Activated CD8-positive, alpha-beta memory T cell treated with anti-CD3 and anti-CD28 coated beads for 48 hours (primary cell): ENCODE measurements at places on chromosomes 3 and 15.

DNA sequence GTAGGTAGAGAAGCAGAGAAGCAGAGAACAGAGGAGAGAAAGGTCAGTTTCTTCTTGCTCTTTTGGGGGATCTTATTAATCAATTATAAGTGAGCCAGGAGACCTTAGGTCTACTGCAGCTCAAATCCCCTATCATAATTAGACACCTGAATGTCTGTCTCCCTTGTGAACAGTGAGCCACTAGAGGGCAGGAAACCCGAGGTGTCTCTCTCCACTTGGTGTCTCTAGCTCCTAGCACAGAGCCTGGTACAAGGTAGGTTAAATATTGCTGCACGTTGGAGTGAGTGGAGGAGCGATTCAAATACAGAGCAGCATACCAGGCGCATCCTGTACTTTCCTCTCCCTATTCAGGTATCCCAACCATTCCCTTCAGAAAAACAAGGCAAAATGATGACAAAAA, 2.0 kb upstream of the ST8SIA2 start:
- DNase-seq: no peak

DNA sequence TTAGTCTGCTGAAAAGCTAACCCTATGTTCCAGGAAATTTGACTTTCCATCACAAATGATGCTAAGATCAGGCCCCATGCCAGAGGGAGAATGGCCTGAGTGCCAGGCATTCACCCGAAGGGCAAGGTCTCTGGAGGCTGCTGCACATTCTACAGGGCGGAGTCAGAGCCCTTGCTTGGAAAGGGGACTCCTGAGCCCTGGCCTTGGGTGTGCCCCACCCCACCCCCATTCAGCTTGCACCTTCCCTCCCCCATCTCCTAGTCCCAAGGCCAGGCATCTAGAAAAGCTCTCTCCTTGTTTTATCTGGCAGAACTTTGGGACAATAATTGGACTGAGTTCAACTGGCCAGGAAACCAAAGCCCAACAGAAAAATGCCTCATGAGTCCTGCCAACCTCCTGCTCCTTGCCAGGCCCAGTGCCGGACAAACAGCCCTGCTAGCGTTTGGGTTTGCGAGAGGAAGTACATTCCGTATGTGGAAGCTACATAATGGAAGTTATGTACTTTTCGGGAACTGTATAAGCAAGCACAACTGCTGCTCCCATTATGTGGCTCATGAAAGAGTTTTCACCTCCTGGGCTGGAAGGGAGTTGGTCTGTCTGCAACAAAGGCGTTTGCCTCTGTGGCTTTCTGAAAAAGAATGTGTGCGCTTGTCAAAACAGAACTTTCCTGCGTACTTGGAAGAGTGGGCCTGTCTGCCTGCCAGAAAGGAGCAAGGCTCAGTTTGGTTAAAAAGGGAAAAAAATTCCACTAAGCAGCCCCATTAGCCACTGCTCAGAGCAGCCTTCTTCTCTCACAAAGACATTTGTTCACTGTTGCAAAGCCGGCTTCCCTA, 321.5 kb upstream of the CTNNB1 start:
- DNase-seq: no peak

- DNase-seq: no peak
These were observed 66.6 kb downstream of the SYNPR start for GRCh38 chr3:63344661-63345060.

GRCh38 chr15:58921267-58921790, 12.2 kb downstream of the SLTM start:
- DNase-seq: no peak

- DNase-seq: no peak
These were observed 801 bp upstream of the CDAN1 start for GRCh38 chr15:42737529-42738328.

DNA sequence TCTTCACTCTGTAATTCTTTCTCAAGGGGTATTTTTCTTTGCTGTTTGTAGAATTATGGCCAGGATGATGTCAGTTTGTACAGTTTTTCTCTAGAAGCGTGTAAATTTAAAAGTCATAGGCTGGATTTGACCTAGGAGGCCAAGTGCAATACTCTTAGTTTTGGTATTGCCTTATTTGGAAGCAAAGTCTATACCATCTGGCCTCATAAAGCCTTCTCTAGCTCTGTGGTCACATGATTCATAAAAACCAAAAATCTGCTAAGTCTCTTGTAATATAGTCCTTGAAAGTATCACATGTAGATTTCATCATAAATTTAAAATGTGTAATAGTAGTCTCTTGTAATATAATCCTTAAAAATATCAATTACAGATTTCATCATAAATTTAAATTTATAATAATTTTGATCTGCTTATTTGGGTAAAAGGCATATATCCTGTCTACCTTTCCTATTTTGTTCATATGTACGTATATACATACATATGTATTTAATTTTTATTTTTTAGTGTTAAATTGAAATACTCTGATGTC, 25.6 kb downstream of the TEX9 start:
- DNase-seq: no peak

DNA sequence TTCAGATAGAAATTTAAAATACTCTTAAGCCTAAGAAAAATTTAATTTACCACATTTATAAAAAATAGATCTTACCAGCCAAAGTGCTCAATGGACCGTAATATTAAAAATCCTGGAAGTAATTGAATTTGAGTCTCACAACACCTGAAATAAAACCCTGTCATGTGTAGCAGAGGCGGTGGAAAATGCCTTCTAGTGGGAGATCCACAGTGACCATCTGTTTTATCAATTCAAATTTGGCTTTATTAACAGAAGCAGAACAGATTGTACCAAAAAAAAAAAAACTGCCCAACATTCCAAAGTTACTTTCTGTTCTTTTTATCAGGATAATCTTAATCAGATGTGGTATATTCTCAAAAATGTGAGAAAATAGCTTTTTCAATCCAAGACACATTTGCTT, 71.7 kb downstream of the DMXL2 start:
- DNase-seq: no peak

GRCh38 chr3:4850211-4850927, 128.9 kb upstream of the BHLHE40 start:
- no peak for DNase-seq

GRCh38 chr3:26498271-26498670, 124.3 kb upstream of the LRRC3B start:
- DNase-seq: no peak

DNA sequence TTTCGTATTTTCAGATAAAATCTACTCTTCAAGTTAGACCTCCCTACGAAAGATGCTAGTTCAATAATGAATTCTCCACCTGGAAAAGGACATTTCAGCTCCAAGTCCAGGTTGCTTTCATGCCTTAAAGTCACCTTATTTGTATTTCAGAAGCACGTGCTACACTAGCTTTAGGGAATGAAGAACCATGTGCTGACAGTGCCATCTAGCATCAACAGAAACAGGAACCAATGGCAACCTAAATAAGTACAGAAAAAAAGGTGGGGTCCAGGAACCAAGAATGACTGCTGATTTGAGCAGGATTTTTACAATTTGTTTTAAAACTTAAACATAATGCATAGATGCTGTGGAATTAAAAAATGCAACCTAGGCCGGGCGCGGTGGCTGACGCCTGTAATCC, 77.6 kb upstream of the SNRPN start:
- no peak for DNase-seq

DNA sequence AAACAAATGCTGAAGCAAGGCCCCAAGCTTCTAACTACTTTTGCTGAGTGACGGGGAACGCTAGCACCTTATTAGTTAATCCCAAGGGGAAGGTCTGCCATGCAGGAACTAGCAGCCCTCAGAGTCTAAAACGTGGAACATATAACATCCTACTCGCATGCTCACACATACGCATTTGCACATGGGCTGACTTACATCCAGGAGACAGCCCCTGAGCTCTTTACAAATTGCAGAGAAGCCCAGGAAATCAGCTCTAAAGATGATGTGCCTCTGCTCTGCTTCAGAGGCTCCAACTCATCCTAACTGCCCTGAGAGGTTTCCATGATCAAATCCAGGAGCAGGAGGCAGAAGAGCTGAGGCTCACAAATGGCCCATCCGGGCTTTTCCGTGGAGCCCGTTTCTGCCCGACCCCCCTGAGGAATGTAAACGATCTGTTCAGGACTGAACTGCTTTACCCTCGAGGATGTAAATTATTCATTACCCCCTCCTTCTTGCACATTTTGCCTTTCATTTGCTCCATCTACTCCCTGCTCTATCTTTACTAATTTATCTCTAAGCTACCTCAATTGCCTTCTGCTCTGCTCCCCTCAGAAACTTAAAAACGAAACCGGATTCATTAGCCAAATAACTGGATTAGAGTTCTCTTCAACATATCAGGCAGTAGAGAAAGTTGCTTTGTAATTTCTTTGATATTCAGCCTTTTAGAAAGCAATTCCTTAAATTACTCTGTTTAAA, 141.9 kb upstream of the CCDC54 start:
- DNase-seq: no peak

- DNase-seq: no peak
These were observed 481.9 kb downstream of the FOXP1 start for GRCh38 chr3:71101626-71102025.

GRCh38 chr15:86541540-86541939, 461.9 kb downstream of the AGBL1 start:
- DNase-seq: no peak

DNA sequence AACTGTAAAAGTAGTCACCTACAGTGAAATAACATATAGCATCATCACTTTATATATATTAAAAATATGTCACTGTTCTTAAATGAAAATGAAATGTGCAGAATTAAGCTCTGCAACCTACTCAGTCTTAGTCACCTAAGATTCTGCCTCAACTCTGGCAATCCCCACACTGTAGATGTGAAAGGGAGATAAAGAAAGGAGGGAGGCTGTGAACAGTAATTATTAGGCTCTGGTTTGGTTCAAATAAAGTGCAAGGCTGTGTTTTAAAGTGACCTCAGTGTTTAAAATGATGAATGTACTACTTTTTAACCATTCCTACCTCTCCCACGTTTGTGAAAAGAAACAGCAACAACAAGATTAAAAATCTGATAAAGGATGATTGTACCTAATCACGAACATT, 72.2 kb downstream of the ATP8B4 start:
- DNase-seq: no peak

DNA sequence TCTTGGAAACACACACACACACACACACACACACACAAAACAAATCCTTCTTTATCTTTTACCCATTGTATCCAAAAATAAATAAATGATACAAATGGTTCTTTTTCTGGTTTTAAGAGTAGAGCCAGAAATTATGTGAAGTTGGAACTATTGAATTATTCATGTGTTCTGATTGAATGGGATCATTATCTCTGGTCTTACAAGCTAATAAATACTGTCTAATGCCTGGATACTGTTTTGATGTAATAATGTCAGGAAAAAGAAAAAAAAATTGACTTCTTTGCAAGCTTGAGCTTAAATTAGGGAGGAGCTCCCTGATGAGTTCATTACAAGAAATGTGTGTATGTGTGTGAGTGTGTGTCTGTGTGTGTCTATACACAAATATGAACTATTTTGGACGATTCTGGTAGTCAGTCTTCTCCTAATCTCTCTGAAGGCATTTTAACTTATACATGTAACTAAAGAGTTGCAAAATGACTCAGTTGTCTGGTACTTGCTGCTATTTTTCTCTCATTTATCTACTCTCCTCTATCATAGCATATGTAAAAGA, 507.2 kb upstream of the AGTR1 start:
- DNase-seq: no peak

GRCh38 chr3:131775650-131776049, 259.2 kb downstream of the CPNE4 start:
- no peak for DNase-seq

GRCh38 chr15:31046759-31047359, 54.7 kb downstream of the TRPM1 start:
- no peak for DNase-seq

DNA sequence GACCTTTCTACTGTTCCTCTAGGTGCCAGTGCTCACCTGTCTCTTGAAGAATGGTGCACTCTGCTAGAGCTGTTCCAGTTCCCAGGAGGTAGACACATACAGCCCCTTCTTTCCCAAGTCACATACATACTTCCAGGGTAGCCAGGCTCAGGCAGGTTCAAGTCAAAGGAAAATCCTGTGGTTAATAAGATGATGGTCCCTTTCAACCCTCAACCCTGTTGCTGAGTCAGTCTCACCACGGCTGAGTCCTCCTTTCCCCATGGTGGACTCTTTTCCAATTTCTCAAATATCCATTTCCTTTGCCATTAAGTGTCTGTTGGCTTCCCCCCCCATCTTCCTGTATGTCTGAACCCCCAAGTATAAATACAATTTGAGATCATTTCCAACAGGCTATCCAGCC, 56.1 kb upstream of the ACAN start:
- no peak for DNase-seq

DNA sequence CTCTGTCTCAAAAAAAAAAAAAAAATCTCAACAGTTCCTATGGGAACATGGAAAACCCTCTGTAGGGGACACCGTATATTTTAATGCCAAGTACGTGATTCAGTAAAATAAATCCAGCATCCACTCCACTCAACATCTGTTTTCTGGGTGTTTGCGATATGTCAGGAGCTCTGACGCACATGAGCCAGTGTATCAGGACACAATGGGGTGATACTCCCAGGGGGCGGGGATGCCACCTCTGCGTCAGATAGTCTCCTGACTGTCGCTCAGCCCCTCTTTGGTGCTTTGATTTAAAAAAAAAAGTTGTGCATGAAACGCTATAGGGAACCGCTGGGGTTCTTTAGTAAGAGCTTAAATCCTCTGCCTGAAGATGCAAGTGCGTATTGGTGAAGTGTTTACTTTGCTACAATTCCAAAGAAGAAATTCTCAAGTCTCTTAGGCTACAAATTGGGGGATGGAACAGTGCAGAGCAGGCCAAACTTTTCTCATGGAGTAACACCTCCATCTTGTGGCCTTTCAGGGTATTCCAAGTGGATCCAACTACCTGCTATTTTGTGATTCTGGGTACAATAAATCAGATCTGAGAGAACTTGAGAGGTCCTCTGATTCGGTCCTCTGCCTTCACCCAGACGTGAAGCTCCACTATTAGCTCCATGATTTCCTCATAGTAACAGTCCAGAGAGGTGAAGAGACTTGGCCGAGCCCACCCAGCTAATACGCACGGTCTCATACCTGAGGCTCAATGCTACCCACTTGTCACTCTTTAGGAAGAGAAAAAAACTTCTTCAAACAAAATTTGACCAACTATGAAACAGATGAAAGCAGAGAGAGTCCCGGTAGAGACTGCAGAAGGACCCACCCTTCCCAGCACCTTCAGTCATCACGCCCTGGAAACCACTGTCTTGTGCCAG, 9.3 kb upstream of the NR2E3 start:
- DNase-seq: no peak

DNA sequence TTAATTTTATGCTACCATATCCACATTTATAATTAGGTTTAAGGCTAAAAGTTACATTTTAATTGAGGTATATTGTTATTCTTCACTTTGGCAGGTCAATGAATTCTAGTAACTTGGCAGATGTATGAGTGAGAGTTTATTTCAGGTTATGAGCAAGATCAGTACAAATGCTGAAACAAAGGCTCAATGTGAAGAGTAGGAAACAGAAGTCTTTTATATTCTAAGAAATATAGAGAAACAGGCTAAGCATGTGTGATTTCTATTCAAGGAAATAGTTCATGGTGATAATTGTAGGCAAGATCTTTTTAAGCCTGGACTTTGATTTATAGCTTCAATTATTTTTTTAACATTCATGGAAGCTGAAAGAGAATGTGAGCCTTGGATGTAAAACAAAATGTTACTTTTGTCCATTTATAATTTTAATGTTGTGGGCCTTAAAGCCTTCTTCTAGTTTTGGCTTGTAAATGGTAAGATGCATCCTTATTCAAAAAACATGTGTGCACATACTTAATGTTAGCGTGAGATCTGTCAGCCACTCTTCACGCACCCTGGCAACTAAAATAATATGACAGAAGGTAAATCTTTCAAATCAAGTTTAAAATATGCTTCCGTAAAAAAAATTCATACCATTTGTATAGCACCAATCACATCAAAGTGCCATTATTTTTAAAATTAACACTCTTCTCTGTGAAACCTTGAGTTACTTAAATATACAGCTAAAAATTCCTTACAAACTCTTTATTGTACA, 22.8 kb upstream of the OSTN start:
- DNase-seq: no peak
